Naive B cell (primary cell): ENCODE measurements at places on chromosomes 7 and 10. TPM values are rescaled to one million over a fixed set of nuclear protein-coding genes. Genes with fewer than 3 reads are reported as not detected.

GRCh38 chr10:86449926-86450558 lies 71.5 kb downstream of the WAPL start:
- DNase-seq: peak; percentile 1
- H3K27ac ChIP-seq: peak overlapping the region; percentile 33
- no peaks in the 10 kb centered on the region for H3K27me3 ChIP-seq
- peak overlapping the region; percentile 65 for H3K4me3 ChIP-seq
- H3K4me1 ChIP-seq: peaks cover 28% of the 10 kb centered on the region
- peaks cover 41% of the 10 kb centered on the region for H3K36me3 ChIP-seq

- peaks cover 5% of the 10 kb centered on the region for H3K36me3 ChIP-seq
- H3K27me3 ChIP-seq: no peaks in the 10 kb centered on the region
These were observed 28.9 kb upstream of the TRIM8 start for GRCh38 chr10:102615361-102615760.

DNA sequence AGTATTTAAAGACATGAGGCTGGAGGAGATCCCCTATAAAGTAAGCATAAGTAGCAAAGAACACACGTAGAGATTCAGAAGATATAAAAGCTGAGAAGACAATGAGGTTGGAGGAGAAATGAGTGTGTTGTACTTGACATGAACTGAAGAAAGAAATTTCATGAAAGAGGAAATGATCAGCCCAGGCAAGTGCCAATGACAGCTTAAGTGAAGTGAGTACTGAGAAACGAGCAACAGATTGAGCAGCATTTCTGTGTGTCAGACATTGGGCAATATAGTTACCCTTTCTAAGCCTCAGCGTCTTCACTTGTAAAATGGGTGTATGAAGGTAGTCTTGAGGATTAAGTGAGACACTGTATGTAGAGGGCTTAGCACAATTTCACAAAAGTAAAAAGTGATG lies 4.8 kb upstream of the LIPA start:
- peaks cover 5% of the 10 kb centered on the region for H3K27me3 ChIP-seq
- H3K27ac ChIP-seq: no peak overlapping the region
- H3K4me3 ChIP-seq: no peak overlapping the region
- peaks cover 7% of the 10 kb centered on the region for H3K4me1 ChIP-seq
- peaks cover 7% of the 10 kb centered on the region for H3K36me3 ChIP-seq

- no peaks in the 10 kb centered on the region for H3K36me3 ChIP-seq
- no peaks in the 10 kb centered on the region for H3K4me1 ChIP-seq
- no peak for DNase-seq
- no peaks in the 10 kb centered on the region for H3K27me3 ChIP-seq
These were observed 447.1 kb downstream of the MDFIC start for GRCh38 chr7:115368998-115369397.

- no peaks in the 10 kb centered on the region for H3K27me3 ChIP-seq
- H3K4me1 ChIP-seq: peaks cover 32% of the 10 kb centered on the region
- DNase-seq: no peak
- H3K27ac ChIP-seq: peak overlapping the region; percentile 64
- no peaks in the 10 kb centered on the region for H3K36me3 ChIP-seq
These were observed 25.4 kb upstream of the EXOC6 start for GRCh38 chr10:92822964-92823363.

DNA sequence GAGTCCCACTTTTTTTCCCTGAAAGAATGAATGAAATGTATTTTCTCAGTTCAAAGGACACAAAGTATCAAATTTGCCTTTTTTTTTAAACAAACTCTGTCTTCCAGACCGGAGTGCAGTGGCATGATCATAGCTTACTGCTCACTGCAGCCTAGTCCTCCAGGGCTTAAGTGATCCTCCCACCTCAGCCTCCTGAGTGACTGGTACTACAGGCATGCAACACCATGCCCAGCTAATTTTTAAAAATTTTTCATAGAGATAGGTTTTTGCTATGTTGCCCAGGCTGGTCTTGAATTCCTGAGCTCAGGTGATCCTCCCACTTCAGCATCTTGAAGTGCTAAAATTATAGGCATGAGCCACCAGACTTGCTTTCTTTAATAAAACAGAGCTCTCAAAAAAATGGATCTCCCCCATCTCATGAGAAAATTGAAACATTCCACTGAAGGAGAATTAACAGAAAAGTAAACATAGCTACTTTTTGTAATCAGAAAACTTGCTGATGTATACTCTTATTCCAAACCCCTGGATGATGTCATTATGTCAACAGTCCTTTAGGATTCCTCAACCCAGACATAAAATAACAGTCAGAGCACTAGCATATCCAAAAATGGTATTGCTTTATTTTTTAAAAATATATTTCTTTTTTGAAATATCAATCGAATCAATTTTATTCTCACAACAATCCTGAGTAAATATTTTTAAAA lies 12.3 kb upstream of the TRDMT1 start:
- no peak overlapping the region for H3K27ac ChIP-seq
- no peaks in the 10 kb centered on the region for H3K36me3 ChIP-seq
- DNase-seq: no peak
- H3K27me3 ChIP-seq: no peaks in the 10 kb centered on the region
- no peaks in the 10 kb centered on the region for H3K4me1 ChIP-seq

- DNase-seq: peak; percentile 29
- H3K27ac ChIP-seq: no peak overlapping the region
- H3K4me3 ChIP-seq: no peak overlapping the region
- H3K4me1 ChIP-seq: no peaks in the 10 kb centered on the region
- no peaks in the 10 kb centered on the region for H3K27me3 ChIP-seq
- H3K36me3 ChIP-seq: no peaks in the 10 kb centered on the region
These were observed 163.1 kb downstream of the PRKCQ start for GRCh38 chr10:6416892-6417512.

DNA sequence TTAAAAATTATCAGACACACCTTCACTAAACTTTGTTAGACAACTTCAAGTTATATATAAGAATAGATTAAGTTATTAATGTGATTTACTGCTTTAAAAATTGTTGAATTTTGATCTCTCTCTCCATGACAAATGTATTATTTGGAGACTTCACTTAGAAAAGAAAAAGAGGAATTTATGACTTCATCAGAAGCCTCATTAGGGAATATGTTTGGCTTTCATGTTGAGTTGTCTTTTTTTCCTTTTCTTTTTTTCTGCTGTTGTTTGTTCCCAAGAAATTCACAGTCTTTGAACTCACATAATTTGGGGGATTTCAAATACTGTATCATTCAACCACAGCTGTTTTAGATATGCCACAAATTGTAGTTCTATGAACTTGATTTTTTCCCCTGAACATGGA lies 149.5 kb downstream of the PPP1R9A start:
- DNase-seq: no peak
- H3K27ac ChIP-seq: no peak overlapping the region
- H3K27me3 ChIP-seq: peaks cover 8% of the 10 kb centered on the region
- H3K4me1 ChIP-seq: no peaks in the 10 kb centered on the region

GRCh38 chr7:92768501-92769393 lies 67.6 kb downstream of the CDK6 start:
- H3K36me3 ChIP-seq: peaks cover 13% of the 10 kb centered on the region
- no peaks in the 10 kb centered on the region for H3K27me3 ChIP-seq
- DNase-seq: no peak
- H3K4me3 ChIP-seq: no peak overlapping the region
- H3K4me1 ChIP-seq: peaks cover 22% of the 10 kb centered on the region

- no peak overlapping the region for H3K27ac ChIP-seq
- H3K36me3 ChIP-seq: no peaks in the 10 kb centered on the region
- no peak for DNase-seq
- H3K4me1 ChIP-seq: no peaks in the 10 kb centered on the region
- peaks cover 6% of the 10 kb centered on the region for H3K27me3 ChIP-seq
These were observed 51.2 kb upstream of the NRP1 start for GRCh38 chr10:33385686-33386085.

- H3K36me3 ChIP-seq: no peaks in the 10 kb centered on the region
- H3K27ac ChIP-seq: no peak overlapping the region
- DNase-seq: no peak
- no peaks in the 10 kb centered on the region for H3K27me3 ChIP-seq
These were observed 132.9 kb downstream of the LRRN3 start for GRCh38 chr7:111223802-111224253.

DNA sequence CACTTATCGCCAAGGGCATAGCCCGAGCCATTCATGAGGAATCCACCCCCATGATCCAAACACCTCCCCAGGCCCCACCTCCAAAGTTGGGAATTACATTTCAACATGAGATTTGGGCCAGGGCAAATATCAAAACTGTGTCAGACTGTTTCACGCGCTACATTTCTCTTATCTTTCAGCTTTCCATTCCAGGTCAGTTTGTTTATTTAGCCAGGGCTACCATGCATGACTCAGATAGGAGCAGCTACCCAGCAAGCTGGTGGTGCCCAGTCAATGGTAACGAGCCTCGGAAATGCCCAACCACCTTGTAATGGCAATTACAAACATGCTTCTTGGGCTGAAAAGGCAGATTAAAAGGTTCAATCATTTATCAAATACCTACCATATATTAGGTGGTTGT lies 43.6 kb upstream of the BAMBI start:
- no peak overlapping the region for H3K27ac ChIP-seq
- no peak overlapping the region for H3K4me3 ChIP-seq
- no peak for DNase-seq
- H3K36me3 ChIP-seq: no peaks in the 10 kb centered on the region
- no peaks in the 10 kb centered on the region for H3K4me1 ChIP-seq

DNA sequence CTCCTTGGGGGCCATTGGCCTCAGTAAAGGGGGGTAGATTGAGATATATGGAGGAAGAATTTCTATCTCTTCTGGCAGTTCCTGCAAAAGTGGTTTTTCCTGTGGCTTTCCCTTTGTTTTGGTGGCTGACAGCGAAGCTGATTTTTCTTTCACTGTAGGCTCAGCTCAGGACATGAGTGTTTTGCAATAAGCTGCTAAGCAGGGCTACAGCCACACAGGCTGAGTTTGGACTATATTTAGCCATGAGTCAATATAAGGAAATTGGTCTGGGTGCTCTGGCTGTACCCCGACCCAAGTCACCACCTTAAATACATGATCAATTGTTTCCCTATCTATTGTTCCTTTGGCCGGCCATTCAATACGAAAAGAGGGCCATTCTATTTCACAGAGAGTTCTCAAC lies 212.7 kb upstream of the KCND2 start:
- H3K27ac ChIP-seq: no peak overlapping the region
- H3K4me1 ChIP-seq: no peaks in the 10 kb centered on the region
- no peak overlapping the region for H3K4me3 ChIP-seq
- no peaks in the 10 kb centered on the region for H3K36me3 ChIP-seq

- H3K27me3 ChIP-seq: no peaks in the 10 kb centered on the region
- DNase-seq: no peak
- H3K36me3 ChIP-seq: no peaks in the 10 kb centered on the region
- H3K27ac ChIP-seq: no peak overlapping the region
These were observed 86.7 kb upstream of the PRKAR2B start for GRCh38 chr7:106957766-106958165.

DNA sequence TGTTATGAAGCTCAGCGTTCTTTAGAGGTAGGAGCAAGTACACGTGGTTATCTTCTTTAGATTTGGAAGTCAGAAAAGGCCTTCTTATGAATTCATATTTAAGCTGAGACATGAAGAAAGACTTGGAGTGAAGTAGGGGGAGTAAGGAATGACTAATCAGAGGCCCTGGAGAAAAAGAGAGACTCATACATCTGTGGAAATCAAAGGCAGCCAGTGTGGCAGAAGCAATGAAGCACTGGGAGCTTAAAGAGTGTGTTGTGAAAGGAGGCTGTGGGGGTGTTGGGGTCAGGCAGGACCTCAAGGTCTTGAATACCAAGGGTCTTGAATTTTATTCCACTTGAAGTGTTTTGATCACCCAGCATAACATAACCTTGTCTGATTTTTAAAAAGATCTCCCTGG lies 35.7 kb upstream of the FGL2 start:
- H3K4me1 ChIP-seq: peaks cover 13% of the 10 kb centered on the region
- H3K27ac ChIP-seq: no peak overlapping the region
- peaks cover 9% of the 10 kb centered on the region for H3K36me3 ChIP-seq
- no peaks in the 10 kb centered on the region for H3K27me3 ChIP-seq
- no peak for DNase-seq
- H3K4me3 ChIP-seq: no peak overlapping the region

GRCh38 chr10:114272696-114273095 lies 33.6 kb downstream of the VWA2 start:
- H3K27ac ChIP-seq: no peak overlapping the region
- H3K36me3 ChIP-seq: no peaks in the 10 kb centered on the region
- no peak for DNase-seq
- H3K4me1 ChIP-seq: no peaks in the 10 kb centered on the region

DNA sequence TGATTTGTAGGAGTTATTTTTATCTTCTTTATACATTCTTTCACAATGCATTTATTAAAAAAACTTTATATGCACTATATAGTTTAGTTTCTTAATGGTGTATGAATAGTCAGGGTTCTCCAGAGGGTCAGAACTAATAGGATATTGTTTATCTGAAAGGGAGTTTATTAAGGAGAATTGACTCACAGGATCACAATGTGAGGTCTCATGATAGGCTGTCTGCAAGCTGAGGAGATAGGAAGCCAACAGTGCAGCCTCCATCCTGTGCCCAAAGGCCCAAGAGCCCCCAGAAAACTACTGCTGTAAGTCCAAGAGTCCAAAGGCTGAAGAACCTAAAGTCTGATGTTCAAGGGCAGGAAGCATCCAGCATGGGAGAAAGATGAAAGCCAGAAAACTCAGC lies 192.8 kb upstream of the AHR start:
- no peaks in the 10 kb centered on the region for H3K27me3 ChIP-seq
- no peaks in the 10 kb centered on the region for H3K36me3 ChIP-seq
- no peak for DNase-seq
- H3K4me3 ChIP-seq: no peak overlapping the region
- no peak overlapping the region for H3K27ac ChIP-seq

DNA sequence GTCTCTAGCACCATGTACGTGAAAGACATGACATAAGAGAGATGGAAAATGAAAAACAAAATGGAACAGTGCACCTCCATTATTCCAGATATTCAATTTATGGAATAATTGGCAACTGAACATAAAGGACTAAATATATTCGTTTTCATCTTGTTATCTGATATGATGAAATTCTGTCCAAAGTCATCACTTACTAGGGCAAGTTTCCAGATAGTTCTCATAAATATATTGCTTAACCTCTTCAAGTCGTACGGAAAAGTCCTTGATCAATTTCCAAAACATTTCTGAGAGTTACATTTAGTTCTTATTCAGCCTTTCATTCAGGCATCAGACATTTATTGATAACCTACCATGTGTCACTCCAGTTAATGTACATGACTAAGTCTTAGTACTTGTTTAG lies 185.2 kb downstream of the HGF start:
- no peak overlapping the region for H3K27ac ChIP-seq
- no peaks in the 10 kb centered on the region for H3K36me3 ChIP-seq
- H3K4me1 ChIP-seq: no peaks in the 10 kb centered on the region
- no peaks in the 10 kb centered on the region for H3K27me3 ChIP-seq
- no peak for DNase-seq
- H3K4me3 ChIP-seq: no peak overlapping the region

EPDR1 gene
- not detected for polyA plus RNA-seq

OR2A42 gene
- 0.97 TPM for polyA plus RNA-seq

PON1 gene
- not detected for polyA plus RNA-seq

ZNF804B gene
- polyA plus RNA-seq: not detected

TLX1 gene
- not detected for polyA plus RNA-seq

KCNMA1 gene
- not detected for polyA plus RNA-seq

TDRD1 gene
- not detected for polyA plus RNA-seq

PCLO gene
- not detected for polyA plus RNA-seq

LHFPL3 gene
- not detected for polyA plus RNA-seq

RADIL gene
- 0.04 TPM for polyA plus RNA-seq

CRHR2 gene
- not detected for polyA plus RNA-seq

AKR1D1 gene
- not detected for polyA plus RNA-seq
